ENCODE measurements at places on chromosomes 7 and 10. TPM values are rescaled to one million over a fixed set of nuclear protein-coding genes. Genes with fewer than 3 reads are reported as not detected.
A peak's percentile ranks its signal among the peaks of the same experiment; 100 is the strongest.

DNA sequence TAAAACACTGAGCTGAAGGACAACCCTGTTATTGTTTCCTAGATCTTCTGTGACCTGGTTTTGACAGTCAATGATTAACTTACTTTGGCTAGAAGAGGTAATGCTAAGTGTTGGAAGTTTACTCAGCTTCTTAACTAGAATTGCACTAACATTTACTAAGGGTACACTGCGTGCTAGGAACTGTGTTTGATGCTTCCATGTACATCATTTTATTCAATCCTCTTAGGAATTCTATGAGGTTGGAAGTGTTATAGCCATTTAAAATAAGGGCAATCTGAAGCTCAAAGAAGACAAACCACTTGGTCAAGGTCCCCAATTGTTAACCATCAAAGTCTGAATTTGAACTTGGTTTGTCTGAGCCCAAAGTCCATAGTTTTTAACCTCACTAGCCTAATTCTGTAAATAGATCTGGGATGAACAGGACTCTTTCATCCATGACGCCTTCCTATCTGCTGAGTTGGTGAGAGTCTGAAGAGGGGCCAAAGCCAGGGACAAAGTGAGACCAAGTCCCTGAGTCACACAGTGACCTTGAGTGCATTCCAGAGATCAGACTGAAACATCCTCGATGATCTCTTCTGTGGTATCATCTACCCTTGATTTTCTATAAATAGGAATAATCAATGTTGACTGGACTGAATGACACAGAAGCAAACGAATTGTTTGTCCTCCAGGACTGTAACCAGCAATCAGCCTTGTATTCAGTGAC lies 29.2 kb upstream of the ZNRF2 start:
- no peak for DNase-seq

- no peak for DNase-seq
Measured at GRCh38 chr10:117221156-117221711, 19.7 kb upstream of the SLC18A2 start.

HTR7 gene
- 14.3 TPM for total RNA-seq

- DNase-seq, result no peak
Measured at GRCh38 chr7:36661135-36661840, 63.0 kb downstream of the AOAH start.

- DNase-seq, result no peak
Measured at GRCh38 chr7:108190891-108191290, 60.7 kb upstream of the LAMB4 start.

WNT8B gene
- total RNA-seq, result not detected

ZNF783 gene
- 12.2 TPM for total RNA-seq

- no peak for DNase-seq
Measured at GRCh38 chr7:39085590-39086049, 107.9 kb downstream of the POU6F2 start.

APBB1IP gene
- total RNA-seq, result 0.82 TPM

- DNase-seq, result peak; percentile 5
Measured at GRCh38 chr7:90455163-90456030, 14.0 kb upstream of the PTTG1IP2 start.

GRCh38 chr7:30652132-30652531 lies 30.1 kb downstream of the CRHR2 start:
- no peak for DNase-seq

SPDYE18 gene
- 0.82 TPM for total RNA-seq

DNA sequence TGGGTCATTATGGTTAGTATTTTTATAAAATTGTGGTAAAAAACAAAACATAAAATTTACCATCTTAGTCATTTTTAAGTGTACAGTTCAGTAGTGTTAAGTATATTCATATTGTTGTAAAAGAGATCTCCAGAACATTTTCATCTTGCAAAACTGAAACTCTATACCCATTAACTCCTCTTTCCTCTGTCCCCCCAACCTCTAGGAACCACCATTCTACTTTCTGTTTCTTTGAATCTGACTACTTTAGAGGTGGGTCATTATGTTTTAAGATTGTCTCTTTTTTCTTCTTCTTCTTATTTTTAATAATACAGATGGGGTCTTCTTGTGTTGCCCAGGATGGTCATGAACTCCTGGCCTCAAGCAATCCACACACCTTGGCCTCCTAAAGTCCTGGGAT lies 84.1 kb downstream of the DOCK4 start:
- DNase-seq, result no peak

- no peak for DNase-seq
Measured at GRCh38 chr10:30978843-30979242, 52.8 kb downstream of the ZNF438 start.

DNA sequence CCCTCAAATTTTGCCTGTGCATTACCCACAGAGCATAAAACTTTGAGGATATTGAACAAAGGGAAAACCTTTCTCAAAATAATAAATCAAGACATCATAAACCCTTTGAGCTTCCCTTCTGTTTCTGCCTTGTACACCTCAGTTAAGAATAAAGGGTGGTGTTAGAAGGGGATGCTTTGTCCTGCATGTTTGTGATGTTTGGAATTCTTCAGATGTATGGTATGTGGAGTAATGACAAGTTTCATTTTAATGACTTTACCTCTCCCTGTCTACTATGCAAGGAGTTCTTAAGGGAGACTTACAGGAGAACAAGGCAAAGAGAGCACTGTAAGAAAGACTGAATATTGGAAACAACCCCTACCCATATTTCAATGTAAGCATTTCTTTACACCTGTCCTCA lies 99.2 kb downstream of the HECW1 start:
- DNase-seq, result no peak

ZNF239 gene
- 27.3 TPM for total RNA-seq

DNA sequence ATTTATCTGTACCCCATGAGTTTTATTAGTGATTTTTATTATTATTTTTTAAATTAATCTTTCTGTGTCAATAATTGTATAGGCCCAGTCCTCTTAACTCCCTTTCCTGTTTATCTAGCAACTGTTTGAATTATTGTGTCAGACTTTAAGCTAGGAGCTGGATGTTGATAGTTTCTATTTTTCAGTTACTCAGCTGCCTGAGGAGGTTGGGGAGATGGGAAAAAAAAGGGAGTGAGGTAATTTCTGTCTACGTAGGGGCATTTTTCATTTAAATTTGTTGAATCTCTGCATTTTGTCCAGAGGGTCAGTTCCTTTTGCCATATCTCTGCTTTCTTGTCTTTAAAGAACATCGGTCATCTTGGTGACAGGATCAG lies 5.0 kb upstream of the ZNF518A start:
- no peak for DNase-seq

DNA sequence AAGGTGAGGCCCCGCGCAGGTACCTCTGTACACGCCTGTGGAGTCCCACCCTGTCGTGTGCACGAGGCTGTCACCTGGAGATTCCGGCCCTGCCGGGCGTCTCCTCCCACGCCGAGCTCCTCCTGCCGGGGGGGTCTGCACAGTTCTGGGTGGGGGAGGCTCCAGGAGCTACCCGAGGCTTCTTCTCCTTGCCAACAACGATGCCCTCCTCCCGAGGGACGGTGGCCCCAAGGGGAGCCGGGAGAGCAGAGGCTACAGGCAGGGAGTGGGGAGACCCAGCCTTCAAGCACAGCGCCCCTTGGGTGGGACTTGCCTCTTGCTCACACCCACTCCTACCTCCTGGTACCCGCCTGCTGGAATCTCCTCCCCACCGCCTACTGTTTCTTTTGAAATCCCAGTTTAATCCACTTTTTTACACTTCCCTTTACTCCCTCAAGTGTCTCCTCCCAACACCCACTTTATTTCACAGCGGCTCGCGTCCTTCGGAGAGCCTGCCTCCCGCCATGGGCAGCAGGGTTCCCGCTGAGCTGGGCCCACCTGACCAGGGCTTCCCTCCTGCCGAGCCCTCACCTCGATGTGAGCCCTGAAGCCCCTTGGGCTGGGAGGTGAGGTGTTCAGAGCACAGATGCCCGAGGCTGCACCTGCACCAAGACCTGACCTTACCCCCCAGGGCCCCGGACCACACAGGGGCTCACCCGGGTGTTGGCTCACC lies 338.1 kb downstream of the DNAJB6 start:
- no peak for DNase-seq

HSPA12A gene
- 33.0 TPM for total RNA-seq

DNA sequence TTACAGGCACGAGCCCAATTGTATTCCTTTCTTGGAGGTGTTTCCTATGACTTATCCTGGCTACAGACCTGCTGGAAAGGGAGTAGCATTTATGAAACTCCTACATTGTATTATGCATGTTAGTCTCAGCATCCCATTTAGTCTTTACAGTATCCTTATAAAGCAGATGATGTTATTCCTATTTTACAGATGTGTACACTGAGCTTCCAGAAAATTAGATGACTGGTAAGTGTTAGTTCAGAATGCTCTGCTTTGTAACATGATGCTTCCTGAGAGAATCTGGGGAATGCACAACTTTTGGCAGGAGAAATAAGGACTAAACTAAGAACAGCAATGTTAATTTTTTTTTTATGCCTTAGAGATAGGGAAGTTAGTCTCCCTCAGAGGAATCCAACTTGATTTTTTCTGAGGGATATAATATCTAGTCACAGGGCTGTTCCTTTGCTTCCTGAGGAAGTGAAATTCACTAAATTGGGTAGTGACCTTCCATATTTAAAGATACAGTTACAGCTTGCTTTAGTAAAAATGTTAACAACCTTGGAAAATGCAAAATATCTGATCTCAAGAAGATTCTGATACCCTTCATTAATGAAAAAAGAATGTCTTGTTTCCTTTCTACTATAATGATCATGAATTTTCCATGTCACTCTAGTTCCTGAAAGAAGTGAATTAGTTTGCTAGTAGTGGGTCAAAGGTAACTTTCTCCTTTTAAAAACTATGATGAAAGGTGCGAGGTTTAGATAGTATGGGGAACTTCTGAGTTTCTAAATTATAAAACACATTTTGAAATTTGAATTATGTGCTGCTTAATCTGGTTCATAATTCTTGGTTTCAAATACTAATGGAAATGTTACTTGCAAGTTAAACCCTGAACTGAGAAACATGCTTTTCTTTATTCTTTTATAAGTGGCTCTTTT lies 194.0 kb upstream of the PRPS1L1 start:
- no peak for DNase-seq

- DNase-seq, result no peak
Measured at GRCh38 chr10:396107-396506, 260.9 kb downstream of the ZMYND11 start.

TWIST1 gene
- 2.4 TPM for total RNA-seq

CASP2 gene
- total RNA-seq, result 20.4 TPM

DNA sequence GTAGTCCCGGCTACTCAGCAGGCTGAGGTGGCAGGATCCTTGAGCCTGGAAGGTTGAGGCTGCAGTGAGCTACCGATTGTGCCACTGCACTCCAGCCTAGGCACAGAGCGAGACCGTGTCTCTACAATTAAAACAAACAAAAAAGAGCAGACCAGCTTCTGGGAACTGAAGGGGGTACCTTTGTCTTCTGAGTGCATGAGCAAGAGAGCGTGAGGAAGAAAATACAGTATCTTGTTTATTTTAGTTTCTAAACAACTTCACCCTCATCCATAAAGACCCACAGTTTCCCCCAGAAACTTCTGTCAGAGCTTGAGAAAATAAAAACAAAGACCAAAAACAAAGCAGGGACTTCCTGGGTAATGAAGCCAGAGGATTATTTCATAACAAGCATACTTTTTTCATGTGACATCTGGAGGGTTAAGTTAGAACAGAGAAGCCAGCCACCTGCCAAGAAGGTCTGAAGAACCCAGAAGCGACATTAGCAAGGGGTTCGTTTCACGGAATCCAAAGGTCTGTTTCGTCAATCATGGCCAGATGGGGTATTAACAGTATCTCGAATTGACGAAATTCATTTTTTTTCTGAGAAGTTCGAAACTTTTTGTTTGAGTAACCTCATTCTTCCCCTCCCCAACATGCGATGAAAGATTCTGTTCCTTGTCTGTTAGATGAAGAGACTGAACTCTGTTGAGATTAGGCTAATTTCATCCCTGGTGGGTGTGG lies 10.2 kb upstream of the IL2RA start:
- no peak for DNase-seq

DNA sequence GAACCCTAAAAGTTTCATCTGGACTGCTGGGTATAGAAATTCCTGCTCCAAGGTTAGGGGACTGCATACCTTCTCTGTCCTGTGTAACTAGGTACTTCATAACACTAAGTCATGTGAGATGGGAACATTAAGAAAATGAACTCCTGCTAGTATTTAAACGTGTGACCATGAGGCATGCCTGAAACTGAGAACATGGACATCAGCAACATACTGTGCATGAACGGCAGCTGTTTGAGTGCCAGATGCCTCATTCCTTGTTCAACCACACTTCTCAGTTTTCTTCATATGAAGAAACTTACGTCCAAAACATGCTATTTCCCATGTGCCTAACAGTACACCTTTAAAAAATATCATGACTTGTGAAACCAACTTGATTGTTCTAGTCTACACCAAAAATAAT lies 88.5 kb downstream of the CREM start:
- DNase-seq, result no peak

OR2A5 gene
- total RNA-seq, result not detected

DNA sequence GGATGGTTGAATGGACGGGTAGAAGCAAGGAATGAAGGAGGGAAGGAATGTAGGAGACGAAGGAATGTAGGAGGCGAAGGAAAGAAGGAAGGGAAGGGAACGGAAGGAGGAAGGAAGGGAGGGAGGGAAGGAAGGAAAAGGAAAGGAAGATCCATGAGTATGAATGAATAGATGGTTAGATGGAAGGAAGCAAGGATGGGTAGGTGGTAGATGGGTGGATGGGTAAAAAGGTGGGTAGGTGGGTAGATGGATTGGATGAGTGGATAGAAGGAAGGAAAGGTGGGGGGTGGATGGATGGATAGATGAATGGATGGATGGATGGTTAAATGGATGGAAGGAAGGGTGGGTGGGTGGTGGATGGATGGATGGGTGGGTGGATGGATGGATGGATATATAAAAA lies 77.4 kb downstream of the RGS10 start:
- no peak for DNase-seq

ANK3 gene
- total RNA-seq, result 205 TPM

GRCh38 chr10:124641282-124642087 lies 102.7 kb downstream of the FAM53B start:
- no peak for DNase-seq

ADAMTS14 gene
- total RNA-seq, result 0.41 TPM

IKZF1 gene
- total RNA-seq, result 1.2 TPM

- DNase-seq, result no peak
Measured at GRCh38 chr7:34019301-34019790, 114.0 kb downstream of the BMPER start.

DNA sequence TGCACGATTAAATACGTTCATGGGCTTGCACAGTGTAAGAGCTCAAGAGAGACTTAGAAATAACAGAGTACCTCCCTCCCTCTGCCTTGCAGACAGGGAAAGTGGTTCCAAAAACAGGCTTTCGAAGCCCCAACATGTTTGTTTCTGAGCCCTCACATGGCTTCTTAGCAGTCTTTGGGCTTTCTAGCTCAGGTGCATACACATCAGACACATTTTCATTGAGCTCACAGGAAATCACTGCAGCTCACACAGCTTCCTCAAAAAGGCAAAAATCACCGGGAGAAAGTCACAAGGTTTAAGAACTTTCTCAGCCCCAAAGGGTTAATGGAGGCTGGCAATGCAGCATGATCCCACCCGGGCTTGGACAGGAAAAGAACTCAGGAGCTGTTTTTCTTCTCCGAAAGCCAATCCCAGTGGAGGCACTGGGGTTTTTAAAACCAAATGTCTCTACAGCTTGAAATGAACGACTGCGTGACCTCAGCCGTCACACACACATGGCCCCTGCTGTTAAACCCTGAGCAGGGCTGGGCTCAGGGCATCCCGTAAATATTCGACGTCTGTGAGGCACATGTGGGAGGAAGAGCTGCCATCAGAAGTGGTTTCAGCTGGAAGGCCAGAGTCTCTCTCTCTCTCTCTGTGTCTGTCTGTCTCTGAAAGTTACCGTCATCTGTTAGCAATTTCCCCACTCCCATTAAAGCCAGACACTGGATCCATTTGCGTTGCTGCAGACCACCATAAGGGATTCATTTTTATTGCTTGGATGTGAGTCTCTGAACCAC lies 69.7 kb downstream of the CALML3 start:
- DNase-seq, result no peak

C7orf25 gene
- total RNA-seq, result 8.6 TPM

XRCC2 gene
- 2.9 TPM for total RNA-seq

BMS1 gene
- 12.6 TPM for total RNA-seq
